Activated T-helper 17 cell treated with anti-CD3 and anti-CD28 coated beads, Interleukin-2, amount 50 U/mL, for 72 hours (primary cell): ENCODE measurements at places on chromosomes 7 and 10. TPM values are rescaled to one million over a fixed set of nuclear protein-coding genes. Genes with fewer than 3 reads are reported as not detected.

GRCh38 chr7:45001138-45001694, 1.2 kb downstream of the CCM2 start:
- peak; percentile 42 for ATAC-seq

- peak; percentile 86 for ATAC-seq
Observed at GRCh38 chr10:74194545-74194944, 43.5 kb downstream of the ADK start.

GRCh38 chr7:82755705-82756551, 312.4 kb upstream of the CACNA2D1 start:
- ATAC-seq: no peak

DNA sequence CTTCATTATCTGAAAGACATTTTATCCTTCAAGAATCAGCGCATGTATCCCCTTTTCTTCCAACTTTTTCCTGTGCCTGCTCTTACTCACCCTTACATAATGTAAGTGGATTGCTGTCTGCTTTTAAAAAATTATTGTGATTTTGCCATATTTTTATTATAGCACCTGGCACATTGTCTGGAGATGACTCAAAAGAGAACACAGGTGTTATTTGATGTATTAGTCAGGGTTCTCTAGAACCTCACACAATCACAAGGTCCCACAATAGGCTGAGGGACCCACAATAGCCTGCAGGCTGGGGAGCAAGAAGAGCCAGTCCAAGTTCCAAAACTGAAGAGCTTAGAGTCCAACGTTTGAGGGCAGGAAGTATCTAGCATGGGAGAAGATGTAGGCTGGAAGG, 390.0 kb downstream of the EXOC4 start:
- no peak for ATAC-seq

GRCh38 chr7:100823140-100823525, 4.2 kb downstream of the EPHB4 start:
- no peak for ATAC-seq

The PRPS1L1 gene
- total RNA-seq: not detected

The FOXL3 gene
- total RNA-seq: not detected

The ACSM6 gene
- not detected for total RNA-seq

The FAM131B gene
- 1.1 TPM for total RNA-seq
